OCI-M1 (cell line): ENCODE measurements at places on chromosomes 1 and 21.

- peak; percentile 64 for DNase-seq
These were observed 573 bp downstream of the KLHL21 start for GRCh38 chr1:6601923-6602668.

DNA sequence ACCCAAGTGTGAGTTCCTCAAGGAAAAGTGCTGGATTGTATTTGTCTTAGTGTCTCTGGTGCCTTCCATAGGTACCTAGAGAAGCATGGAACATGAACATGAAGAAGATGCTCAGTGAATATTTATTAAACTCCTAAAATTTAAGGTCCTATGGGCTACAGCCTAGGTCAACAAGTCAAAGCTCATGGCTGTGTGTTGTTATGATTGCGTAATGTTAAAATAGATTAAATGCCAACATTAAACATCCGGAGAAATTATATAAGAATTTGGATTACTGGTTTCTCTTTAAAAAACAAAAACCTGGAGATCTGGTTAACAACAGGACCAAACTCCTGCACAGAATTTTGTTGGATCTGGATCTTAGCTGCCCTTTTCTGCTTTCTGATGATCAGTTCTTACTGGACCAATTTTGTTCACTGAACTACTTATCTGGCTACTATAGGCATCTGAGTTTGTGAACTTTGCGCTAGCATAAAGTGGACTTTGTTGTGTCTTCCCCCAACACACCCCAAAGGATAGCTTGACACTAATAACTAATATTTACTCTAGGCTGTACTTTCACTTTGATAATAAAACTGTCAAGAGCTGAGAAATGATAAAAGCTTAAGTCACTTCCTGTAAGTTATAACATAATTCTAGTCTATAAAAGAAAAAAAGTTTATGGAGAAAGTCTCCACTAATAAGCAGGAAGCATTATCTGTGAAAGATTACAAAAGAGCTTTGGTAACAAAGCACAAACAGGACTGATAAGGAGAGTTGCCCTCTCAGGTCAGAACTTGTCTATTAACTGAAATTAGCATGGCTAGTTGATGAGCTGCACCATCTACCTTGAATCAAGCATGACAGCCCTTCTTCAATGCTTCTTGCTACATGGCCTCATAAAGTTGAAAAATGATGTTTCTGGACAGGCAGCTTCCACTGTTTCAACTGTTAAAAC is 20.7 kb downstream of the F5 start:
- no peak for DNase-seq

DNA sequence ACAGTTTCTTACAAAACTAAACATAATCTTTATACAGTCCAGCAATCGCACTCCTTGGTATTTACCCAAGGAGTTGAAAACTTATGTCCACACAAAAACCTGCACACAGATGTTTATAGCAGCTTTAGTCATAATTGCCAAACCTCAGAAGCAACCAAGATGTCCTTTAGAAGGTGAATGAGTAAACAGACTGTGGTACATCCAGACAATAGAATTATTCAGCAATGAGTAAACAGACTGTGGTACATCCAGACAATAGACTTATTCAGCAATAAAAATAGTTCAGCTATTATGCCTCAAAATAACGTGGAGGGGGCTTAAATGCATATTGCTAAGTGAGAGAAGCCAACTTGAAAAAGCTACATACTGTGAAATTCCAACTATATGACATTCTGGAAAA is 87.0 kb upstream of the GALNT2 start:
- DNase-seq = no peak

DNA sequence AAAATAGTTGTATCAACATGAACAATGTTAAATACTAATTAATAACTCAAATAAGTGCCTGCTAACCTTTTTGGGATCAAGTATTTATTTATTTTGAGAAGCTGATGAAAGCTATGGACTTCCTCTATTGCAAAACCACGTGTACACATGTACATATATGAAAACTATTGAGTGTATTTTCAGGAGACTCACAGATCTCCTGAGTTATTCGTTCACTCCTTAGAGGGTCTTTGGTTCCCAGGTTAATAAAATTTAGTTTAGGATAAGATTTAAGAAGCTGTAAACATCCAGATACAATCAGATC is 130.5 kb downstream of the DISC1 start:
- DNase-seq = no peak

DNA sequence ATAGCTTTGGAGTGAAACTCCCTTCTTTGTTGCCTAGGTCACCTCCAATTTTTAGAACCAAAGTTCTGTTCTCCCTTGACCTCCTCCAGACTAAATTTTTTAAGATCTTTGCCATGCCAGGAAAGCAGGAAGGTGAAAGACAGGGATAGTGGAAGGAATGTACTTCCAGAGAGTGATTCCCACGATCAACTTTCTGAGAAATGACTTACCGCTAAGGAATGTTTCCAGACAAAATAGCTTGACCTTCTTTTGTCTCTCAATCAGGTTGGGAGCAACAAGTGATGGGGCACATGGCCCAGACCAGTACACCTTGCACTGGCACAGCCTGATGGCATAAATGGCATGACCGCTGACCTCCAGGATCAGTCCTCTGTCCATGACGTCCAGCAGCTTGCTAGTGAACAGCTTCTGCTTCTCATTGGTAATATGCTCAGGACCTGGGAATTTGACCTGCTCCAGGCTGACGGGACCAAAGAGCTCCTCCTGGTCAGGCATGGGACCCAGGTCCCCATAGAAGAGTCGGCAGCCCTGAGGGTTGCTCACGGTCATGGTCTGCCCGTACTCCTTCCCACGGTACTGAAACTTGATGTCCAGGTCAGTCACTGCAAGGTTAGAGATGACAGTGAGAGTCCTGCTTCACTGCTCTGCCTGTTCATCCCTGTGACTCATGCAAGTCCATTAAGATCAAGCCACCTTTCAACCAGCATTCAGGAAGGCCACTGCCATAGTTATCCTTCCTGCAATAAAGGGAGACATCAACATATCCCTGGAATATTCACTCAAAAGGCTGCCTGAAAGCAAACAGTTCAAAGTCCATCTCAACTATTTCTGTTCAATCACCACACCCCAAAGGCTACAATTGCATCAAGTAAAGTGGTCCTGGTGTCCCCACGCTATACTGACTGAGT is 6.2 kb upstream of the C1orf74 start:
- no peak for DNase-seq

DNA sequence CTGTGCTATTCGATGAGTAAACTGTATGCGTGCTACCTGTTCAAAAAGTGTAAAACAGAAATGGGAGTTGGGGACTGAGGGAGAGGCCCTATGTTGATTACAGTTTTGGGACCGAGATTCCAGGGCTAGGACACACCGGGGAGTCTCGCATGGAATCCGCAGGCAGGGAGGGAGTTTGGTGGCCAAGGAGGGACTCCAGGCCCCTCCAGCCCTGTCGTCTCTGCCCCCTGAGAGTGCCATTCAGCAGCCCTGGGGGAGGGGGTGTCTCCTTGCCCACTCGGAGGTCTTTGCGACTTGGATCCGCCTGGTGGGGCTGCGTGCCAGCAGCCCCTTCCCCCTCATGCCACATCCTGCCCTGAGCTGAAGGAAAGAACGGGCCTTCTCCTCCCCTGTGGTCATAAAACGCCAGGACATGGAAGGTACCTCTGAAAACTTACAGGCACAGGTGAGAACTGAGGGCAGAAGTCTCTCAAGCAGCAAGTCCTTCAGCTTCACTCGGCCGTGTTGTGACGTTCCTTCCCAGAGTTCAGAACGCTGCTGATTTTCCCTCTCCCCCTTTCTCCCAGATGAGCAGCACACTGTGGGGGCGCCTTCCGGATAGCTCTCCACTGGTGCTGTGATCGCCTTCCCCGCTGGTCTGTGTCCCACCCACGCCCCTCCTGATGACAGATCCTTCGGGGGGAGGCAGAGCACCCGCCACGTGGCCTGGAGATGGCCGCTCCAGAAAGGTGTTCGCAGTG is 141.4 kb downstream of the PEX14 start:
- no peak for DNase-seq
